ENCODE measurements at places on chromosomes 5 and 9. TPM values are rescaled to one million over a fixed set of nuclear protein-coding genes. Genes with fewer than 3 reads are reported as not detected.

DNA sequence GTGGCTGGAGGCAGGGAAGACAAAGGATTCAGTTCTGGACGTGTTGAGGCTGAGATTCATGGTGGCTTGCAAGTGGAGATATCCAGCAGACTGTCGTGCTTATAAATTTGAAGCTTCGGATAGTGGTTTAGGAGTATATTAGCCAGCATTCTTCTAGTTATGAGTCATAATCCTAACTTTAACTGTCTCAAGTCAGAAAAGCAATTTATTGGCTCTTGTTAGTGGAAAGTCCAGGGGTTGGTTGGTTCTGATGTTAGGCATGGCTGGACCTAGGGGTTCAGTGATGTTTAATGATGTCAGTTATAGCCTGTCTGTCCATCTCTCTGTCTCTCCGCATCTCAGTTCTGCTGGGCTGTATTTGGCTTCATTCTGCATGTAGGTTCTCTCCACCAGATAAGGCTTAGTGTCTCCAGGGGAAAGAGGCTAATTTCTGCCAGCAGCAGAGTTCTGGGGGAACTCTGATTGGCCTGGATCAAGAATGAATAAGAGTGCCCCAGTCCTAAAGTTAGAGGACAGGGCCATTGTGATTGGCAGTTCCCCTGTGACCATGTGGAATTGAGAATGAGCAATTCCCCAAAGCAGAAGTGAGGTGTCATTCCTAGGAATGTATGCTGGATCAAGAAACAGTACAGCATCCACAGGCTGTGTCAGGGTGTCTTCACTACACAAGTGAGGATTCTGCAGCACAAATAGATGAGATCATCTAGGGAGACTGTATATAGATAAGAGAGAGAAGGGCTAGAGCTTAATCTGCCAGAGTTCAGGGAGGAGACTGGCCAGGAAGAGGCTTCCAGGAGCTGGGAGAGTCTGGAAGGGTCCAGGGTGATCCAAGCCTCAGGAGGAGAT lies 72.9 kb upstream of the SHB start:
- no peak for DNase-seq

DNA sequence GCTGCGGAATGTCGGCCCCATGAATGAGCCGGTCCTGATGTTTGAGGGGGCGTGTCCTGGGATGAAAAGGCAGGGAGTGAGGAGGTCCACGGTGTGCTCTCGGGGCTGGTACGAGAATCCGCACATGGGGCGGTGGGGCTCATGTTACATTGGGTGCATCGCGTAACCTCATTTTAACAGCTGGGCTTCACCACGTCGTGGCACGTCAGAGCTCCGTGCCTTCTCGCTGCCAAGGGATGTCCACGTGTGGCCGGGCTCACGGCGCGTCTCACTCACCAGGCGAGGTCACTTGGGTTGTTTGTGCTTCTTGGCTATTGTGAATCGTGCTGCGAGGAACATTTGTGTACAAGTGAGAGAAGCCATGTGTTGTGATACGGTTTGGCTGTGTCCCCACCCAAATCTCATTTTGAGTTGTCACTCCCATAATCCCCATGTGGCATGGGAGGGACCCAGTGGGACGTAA lies 29.1 kb upstream of the IRX4 start:
- no peak for DNase-seq

DNA sequence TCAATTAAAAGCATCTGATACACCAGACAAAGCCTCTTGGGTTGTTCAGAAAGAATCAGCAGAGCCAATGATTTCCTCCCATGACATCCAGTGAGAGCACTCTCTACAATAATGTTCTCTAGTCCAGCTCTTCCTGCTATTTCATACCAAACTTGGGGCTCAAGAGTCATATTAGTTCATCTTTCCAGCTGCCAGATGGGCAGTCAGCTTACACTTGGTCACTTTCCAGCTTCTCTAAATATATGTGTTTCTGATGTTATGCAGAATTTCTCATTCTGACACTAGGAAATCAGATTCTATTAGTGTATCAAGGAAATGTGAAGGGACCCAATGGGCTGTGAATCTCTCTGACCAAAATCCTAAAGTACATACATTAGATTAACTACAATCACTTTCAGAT lies 148.9 kb downstream of the ENC1 start:
- DNase-seq = no peak

GRCh38 chr5:158195416-158196210 lies 336.7 kb upstream of the CLINT1 start:
- no peak for DNase-seq

DNA sequence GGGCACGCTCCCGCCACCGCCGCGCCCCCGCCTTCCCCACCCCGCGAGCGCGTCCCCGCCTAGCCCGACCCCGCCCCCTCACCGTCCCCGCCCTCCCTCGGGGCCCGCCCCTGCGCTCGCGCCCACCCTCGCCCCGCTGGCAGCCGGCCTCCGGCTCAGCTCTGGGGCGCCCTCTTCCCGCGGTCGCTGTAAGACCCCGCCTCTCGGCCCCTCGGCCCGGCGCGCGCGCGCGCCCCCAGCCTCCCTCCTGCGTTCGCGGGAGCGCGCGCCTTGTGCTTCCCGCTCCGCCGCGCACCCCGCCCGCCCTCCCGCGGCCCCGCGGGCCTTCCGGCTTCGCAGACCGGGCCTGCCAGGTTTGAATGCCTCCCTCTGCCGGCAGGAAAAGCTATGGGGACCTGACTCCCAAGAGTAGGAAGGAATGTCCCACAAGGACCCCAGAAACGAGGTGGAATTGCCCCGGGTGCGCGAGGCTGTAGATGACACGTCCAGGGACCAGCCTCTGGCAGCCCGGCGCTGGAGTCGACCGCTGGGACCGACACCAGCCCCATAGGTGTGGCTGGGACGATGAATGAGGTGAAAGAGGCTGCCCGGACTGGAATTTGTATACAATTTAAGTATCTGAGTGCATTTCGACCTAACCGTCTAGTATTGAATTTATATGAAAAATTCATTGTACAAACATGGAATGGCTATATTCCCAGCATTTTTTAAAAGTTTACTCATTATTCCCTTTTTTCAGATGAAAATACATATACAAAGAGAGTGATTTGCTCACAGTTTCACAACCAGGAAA lies 416 bp upstream of the PTBP3 start:
- peak; percentile 98 for DNase-seq

DNA sequence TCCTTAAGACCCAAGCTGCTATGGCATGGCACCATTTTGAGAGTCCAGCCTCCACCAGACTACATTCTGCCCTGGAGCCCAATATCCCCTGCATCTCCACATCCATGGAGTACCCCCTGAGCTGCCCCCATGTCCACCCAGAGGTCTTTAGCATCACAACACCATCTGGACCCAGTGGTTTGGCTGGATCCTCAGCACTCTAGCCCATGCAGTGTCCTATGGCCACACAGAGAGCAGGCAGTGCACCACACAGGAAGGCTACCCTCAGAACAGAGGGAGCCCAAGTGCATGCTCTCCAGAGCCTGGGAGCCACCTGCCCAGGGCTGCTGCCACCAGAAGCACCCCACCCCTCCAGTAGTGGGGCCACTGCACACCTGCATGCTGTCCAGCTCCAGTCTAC lies 18.6 kb upstream of the DAP start:
- no peak for DNase-seq

DNA sequence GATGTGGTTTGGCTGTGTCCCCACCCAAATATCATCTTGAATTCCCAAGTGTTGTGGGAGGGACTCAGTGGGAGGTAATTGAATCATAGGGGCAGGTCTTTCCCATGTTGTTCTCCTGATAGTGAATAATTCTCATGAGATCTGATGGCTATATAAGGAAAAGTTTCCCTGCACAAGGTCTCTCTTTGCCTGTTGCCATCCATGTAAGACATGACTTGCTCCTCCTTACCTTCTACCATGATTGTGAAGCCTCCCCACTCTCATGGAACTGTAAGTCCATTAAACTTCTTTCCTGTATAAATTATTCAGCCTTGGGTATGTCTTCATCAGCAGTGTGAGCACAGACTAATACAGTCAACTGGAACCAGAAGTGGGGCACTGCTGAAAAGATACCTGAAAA lies 262.4 kb upstream of the RFX3 start:
- no peak for DNase-seq

- peak; percentile 76 for DNase-seq
These were observed 169.9 kb downstream of the SLC28A3 start for GRCh38 chr9:84170521-84171141.

DNA sequence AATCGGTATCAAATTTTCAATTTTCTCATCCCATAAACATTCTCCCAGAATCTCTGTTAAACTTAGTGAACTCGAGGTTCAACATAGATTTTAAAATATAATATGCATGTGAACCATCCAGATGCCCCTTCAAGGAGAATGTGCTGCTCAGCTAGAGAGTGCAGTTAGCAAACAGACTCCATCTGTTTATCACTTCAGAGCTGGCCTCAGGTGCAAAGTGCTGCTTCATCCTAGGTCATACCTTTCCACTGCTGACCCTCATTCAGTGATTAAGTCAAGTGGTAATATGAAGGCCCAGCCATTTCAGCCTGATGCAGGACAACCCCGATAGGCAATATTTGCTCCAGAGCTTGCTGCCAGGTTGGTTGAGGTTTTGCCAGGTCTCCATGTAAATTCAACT lies 339.0 kb upstream of the POU5F2 start:
- no peak for DNase-seq

DNA sequence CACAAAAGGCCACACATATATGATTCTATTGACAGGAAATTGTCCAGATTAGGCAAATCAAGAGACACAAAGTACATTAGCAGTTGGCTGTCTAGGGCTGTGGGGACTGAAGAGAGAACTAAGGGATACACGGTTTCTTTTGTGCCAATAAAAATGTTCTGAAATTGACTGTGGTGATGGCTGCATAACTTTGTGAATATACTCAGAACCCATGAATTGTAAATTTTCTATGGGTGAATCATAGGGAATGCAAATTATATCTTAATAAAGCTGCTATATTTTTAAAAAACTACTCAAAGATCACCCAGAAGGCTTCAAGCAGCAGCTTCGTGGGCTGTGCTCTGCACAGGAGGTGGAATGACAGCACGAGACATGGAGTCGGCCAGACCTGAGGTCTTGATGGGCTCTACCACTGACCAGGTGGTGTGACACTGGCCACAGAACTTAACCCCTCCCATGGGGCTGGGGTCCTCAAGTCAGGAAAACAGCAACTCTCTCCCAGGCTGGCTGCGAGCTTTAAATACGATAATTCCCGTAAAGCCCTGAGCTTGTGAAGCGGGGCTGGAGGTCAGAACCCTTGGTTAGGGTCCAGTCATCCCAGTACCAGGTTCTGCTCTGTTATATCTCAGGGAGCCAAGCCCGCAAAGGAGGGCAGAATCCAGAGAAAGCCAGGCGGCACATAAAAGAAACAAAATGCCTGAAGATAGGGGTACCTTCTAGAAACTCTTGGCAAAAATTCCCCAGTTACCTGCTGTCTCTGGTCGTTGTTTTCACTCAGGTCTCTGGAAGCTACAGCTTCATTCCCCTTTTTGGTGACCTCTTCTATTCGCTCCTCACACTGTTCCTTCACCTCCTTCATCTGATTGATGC lies 59.1 kb downstream of the GOLM1 start:
- DNase-seq = no peak

DNA sequence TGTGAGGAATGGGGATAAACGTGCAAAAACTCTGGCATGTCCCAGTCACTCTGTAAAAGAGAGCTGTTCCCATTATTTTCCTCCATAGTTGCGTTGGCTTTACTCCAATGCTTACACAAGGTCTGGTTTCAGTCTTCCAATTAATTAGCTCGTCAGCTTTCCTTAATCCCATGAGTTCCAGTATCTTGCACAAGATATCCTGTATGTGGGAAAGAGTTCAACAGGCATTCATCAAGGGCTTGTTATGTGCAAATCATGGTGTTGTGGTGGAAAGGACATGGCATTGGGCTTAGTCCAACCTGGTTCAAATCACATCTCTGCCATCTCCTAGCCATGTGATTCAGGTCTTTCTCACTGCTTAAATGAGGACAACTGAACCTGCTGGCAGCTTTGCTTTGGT lies 77.5 kb upstream of the PANK3 start:
- no peak for DNase-seq

GRCh38 chr5:62059960-62060359 lies 246.0 kb upstream of the KIF2A start:
- no peak for DNase-seq

GRCh38 chr5:41794471-41794870 lies 75.8 kb downstream of the OXCT1 start:
- DNase-seq = no peak

GRCh38 chr5:177472460-177473442 lies 683 bp downstream of the DBN1 start:
- peak; percentile 63 for DNase-seq

DNA sequence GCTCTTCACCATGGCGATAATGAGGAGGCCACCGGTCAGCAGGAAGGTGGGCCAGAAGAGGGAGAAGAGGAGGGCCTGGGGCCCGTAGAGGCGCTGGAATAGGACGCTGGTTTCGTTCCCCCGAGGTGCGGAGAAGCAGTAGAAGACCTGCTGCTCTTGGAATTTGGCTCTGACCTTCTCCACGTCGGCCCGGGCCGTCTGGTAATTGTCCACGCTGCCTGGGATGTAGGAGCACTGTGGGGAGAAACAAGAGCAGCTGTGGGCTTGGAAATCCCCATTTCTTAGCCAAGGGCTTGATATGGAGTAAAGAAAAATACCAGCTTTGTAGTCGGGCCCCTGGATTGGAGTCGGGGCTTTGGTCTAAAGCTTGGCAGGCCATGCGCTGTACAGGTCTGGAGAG lies 10.4 kb downstream of the KCNMB1 start:
- no peak for DNase-seq

GRCh38 chr5:172505403-172505759 lies 51.1 kb upstream of the SH3PXD2B start:
- peak; percentile 10 for DNase-seq

DNA sequence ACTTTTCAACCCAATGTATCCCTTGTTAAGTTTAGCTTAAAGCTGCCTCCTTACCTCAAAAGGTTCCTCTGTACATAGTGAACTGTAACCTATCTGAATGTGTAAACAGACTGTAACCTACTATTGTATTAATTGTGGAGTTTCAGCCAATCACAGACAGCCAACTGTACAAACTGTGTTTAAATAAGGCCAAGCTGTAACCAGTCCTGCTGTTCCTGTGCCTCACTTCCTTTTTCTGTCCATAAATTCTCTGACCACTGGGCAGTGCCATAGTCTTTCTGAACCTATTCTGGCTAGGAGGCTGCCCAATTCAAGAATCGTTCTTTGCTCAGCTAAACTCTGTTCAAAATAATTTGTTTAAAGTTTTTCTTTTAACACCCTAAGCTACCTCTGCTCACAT lies 74.7 kb upstream of the DAPK1 start:
- DNase-seq = no peak

- DNase-seq = no peak
These were observed 254.1 kb downstream of the FSTL4 start for GRCh38 chr5:133358271-133358670.

GRCh38 chr9:89483592-89484474 lies 14.1 kb downstream of the SEMA4D start:
- no peak for DNase-seq

The SLC12A7 gene
- 20.7 TPM for total RNA-seq

The TNC gene
- total RNA-seq = 1.2 TPM

The OMD gene
- 20.3 TPM for total RNA-seq

The SLC22A4 gene
- total RNA-seq = 0.72 TPM

The KIF4B gene
- total RNA-seq = not detected

The CATSPER3 gene
- 0.69 TPM for total RNA-seq

The MARCOL gene
- total RNA-seq = not detected

The NSG2 gene
- not detected for total RNA-seq

The ACTBL2 gene
- 0.23 TPM for total RNA-seq

The ADGRV1 gene
- 0.74 TPM for total RNA-seq
